DMS79 (cell line): ENCODE measurements at places on chromosomes 7 and 10.
A peak's percentile ranks its signal among the peaks of the same experiment; 100 is the strongest.

- no peak for DNase-seq
Measured at GRCh38 chr7:2573761-2574160, 15.0 kb downstream of the IQCE start.

- no peak for DNase-seq
Measured at GRCh38 chr10:52213321-52213752, 100.7 kb upstream of the DKK1 start.

- peak; percentile 84 for DNase-seq
Measured at GRCh38 chr7:2224934-2225333, 7.8 kb downstream of the MAD1L1 start.

- no peak for DNase-seq
Measured at GRCh38 chr10:47259466-47259865, 40.5 kb upstream of the GDF10 start.

DNA sequence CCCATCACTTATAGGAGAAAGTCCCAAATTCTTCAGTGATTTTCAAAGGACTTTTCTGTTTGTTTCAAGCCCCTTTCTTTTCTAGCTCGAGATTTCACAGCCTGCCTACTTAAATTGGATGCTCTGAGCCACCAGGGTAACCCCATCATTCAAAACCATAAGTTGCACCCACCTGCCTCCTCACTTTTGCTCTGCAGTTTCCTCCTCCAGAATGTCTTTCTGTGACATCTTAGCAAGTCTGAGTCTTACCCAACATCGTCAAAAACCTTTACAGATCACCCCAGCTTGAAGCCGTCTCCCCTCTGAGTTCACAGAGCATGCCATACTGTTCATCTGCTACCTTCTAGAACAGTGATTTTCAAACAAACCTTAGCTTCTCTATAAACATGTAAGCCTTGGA is 64.3 kb upstream of the CACNB2 start:
- DNase-seq = no peak

GRCh38 chr7:21377545-21377944 is 50.3 kb upstream of the SP4 start:
- DNase-seq = no peak

- no peak for DNase-seq
Measured at GRCh38 chr10:58515291-58515941, 2.7 kb downstream of the BICC1 start.

GRCh38 chr10:25747084-25747483 is 186.9 kb upstream of the MYO3A start:
- DNase-seq = no peak

DNA sequence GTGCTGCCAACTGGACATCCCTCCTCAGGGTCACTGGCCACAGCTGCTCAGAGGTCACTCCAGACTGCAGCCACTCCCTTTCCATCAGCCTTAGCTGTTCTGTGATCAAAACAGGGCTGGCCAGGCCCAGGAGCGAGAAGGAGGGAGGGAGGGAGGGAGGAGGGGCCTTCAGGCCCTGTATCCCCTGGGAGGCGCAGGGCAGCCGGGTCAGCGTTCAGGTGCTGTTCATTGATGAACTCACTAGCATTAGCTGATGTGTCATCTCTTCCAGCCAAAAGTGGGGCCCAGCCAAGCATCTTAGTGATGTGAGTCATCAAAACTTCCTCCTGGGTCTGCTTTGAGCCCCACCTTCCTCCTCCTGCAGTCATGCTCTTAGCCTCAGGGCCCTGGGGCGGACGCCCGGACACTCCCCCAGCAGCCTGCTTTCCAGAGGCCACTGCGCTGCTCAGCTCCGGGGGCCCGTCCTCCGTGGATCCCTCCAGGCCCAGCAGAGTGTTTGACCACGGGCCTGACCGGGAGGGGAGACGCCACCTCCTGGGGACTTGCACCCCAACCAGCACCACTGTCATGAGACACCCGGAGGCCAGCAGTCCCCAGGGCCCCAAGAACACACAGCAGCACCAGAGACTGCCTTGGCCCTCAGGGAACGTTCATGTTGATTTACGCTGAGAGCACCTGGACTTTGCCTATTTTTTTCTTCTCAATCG is 149.2 kb downstream of the PRKAG2 start:
- DNase-seq = no peak

- no peak for DNase-seq
Measured at GRCh38 chr10:102267748-102268147, 22.4 kb downstream of the GBF1 start.

- DNase-seq = no peak
Measured at GRCh38 chr10:48731141-48731540, 46.5 kb downstream of the WDFY4 start.

GRCh38 chr10:89963451-89964102 is 262.2 kb downstream of the KIF20B start:
- DNase-seq = no peak

GRCh38 chr10:34489411-34489810 is 325.7 kb downstream of the PARD3 start:
- no peak for DNase-seq

DNA sequence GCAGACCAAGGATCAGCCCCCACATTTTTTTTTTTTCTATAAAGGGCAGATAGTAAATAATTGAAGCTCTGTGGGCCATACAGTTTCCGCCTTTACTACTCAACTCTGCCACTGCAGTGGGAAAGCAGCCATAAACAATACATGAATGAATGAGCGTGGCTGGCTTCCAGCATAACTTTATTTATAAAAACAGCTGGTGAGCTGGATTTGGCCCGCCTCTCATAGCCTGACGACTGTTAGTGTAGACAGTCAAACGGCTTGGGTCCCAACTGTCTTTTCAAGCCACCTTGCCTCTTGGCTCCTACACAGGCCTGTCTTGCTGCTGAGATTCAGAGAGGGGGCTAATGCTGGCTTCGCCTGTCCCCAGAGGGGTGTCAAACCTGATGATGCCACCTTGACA is 169.8 kb upstream of the GPR26 start:
- no peak for DNase-seq

GRCh38 chr10:116988311-116988710 is 16.7 kb downstream of the SHTN1 start:
- no peak for DNase-seq

DNA sequence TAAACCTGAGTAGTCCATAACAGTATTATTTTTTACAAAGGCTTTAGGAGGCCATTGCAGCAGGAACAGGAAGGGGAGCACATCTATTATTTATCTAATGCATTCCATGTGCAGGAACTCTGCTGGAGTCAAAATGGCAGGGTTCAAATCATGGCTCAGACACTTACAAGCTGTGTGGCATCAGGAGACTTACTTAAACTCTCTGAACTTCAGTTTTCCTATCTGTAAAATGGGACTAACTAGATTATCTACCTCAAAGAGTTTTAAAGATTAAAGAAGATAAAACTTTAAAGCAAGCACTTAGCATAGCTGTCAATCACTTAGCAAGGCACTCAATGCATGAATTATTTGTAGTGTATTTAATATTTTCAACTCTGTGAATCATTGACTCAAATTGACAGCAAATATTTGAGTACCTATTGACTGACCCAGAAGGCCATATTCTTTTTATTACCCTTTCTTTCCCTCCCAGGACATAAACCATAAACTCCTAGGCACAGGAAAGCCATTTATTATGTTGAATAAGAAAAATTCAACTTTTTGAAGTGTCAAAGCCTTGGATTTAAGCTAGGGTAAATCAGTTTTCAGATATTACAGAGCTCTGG is 115.8 kb upstream of the FAM204A start:
- no peak for DNase-seq

GRCh38 chr10:24674892-24675632 is 48.6 kb downstream of the ARHGAP21 start:
- no peak for DNase-seq

GRCh38 chr7:18831943-18832342 is 285.5 kb downstream of the TWIST1 start:
- DNase-seq = no peak

- no peak for DNase-seq
Measured at GRCh38 chr10:100370714-100371481, 23.9 kb downstream of the SCD start.

DNA sequence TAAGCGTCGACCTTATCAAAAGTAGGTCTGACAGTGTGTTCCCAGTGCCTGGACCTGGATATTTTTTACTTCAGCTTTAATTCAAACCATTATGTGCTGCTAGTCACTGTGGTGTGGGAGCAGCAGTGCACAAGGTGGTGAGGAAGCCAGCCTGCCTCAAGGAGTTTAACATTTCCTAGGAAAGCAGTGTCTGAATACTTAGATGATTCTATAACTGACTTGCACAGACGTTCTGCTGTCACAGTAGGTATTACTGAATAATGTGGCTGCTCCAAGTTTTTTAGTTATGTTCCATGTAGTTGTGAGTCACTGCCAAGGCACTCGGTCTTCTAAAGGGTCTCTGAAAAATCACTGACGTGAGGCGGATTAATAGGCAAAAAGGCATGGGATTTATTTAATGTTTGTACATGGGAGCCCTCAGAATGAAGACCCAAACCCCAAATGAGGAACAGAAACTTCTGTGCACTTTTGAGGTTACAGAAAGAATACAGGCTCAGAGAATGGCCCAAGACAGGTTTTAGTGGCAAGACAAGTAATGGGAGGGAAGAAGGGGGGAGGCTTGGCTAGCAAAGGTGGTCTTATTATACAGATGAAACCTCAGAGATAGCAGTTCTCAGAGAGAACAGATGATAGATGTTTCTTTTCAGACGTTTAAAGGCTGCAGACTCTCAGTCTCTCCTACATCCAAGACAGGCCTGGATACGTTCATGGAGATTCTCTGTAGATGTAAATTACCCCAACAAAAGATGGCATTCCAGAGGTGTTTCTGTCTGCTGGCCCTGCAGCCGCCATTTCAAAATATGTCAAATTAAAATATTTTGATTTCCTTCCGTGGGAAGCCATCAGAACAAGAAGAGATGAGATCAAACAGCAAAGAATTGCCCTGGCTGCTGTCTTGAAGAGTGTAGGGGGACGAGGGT is 209.3 kb downstream of the SDK1 start:
- no peak for DNase-seq

GRCh38 chr10:67306588-67307205 is 380.9 kb downstream of the LRRTM3 start:
- DNase-seq = no peak

GRCh38 chr10:11429439-11430052 is 181.9 kb downstream of the USP6NL start:
- no peak for DNase-seq

DNA sequence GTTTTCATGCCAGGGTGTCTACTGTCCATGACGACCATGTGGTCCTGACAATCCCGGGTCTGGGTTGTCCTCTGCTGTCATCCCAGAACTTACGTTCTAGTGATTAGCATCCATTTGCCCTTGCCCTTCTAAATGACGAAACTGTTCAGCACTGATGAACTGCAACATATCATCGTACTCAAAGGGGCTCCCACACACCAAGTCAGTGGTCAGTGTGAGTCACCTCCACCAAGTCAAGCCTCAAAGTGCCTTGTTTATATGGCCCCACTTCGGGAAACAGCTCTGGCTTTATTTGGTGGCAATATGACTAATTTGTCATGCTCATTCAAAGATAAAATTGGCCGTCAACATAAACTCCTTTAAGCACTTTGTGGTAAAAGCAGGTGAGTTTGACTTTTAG is 110.7 kb downstream of the FRMD4A start:
- DNase-seq = no peak

GRCh38 chr10:34696423-34696822 is 118.7 kb downstream of the PARD3 start:
- no peak for DNase-seq

DNA sequence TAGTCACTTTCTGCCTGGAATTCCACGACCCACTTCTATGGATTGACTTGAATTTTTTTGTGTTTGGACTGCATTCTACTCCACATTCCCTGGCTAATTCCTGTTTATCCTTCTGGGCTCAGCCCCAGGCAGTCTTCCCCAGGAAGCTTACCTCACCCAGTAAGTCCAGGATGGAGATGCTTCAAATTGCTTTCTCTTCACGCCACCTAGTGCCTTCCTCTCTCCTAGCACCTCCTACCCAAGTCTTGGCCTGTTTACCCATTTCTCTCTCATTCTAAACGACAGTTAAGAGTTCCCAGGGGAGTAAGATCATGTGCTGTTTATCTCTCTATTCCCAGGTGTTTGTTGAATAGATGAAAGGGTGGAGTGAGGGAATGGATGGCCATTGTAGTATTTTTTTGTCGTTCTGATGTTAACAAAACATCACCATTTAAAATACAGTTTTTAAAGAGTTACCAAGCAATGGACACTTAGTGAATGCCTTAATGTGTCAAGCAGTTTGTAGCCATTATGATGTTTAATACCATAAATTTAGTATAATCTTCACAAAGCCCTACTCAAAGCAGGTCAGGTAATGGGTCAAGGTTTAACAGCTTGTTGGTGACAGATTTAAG is 45.5 kb upstream of the TARP start:
- no peak for DNase-seq

- DNase-seq = no peak
Measured at GRCh38 chr10:36114913-36115312, 472.8 kb upstream of the FZD8 start.

DNA sequence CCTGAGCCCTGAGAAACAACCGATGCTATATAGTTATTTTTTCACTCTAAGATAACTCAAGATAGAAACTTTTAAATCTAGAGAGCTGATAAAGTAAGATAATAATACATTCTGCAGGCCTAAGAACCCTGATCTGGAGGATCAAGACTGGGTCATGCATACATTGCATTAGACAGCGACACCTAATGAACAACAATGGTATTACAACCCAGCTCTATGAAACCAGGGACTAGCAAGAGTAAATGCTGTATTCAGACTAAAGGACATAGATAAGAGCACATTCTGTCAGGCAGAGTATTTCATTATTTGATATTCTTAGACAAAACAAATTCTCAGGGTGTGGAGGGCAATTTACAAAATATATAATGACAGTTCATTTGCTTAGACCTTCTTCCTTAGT is 148.6 kb downstream of the GRK5 start:
- DNase-seq = no peak

DNA sequence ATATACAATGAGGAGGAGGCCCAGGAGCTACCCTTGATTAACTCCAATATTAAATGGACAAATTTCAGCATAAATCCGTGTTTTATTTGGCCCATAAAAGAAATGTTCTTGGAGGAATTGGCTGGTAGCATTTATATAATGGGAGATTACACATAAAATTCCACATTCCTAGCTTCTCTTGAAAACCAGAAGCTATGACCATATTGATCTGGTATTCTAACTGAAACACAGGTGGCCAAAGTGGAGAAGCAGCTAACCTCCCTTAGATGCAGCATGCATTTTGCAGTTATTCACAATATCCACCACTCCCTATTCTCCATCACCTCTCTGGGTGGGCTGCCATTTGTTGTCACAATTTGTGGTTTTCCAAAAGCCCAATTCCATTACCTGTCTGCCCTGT is 148.8 kb upstream of the CACNA2D1 start:
- DNase-seq = no peak
